ENCODE measurements at places on chromosomes 3 and 15.
A peak's percentile ranks its signal among the peaks of the same experiment; 100 is the strongest.

DNA sequence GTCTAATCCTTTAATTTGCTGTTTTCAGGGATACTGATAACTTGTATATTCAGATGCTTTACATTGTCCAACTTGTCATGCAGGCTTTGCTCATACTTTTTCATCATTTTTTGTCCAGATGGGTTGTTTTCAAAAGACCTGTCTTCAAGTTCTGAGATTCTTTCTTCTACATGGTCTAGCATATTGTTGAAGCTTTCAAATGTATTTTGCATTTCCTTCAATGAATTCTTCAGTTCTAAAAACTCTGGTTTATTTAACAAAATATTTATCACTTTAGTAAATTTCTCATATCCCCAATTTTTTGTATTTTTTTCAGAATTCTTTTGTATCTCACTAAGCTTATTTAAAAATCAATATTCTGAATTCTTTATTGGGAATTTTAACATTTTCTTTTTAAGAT, 388.3 kb upstream of the IL12A start:
- DNase-seq = no peak

- DNase-seq = no peak
These were observed 348.1 kb downstream of the LSAMP start for GRCh38 chr3:116097226-116097625.

DNA sequence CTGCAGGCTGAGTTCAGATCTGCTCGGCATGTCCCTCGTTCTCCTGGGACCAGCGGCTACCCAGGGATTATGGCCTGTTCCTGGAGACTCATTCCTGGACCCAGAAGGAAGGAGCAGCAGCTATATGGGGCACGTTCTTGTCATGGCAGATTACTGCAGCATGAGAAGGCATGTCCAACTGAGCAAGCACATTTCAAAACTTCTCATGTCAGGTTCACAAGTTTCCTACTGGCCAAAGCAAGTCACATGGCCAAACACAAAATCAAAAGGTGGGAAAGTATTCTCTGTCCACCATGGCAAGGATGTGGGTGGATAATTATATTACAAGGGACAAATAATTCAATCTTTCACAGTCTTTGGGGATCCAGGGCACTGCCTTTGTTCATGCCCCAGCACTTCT, 71.9 kb upstream of the C15orf39 start:
- DNase-seq = no peak

GRCh38 chr3:39286771-39287170, 6.9 kb upstream of the CX3CR1 start:
- no peak for DNase-seq

- no peak for DNase-seq
These were observed 796.4 kb upstream of the ARPP21 start for GRCh38 chr3:34842706-34843480.

- no peak for DNase-seq
These were observed 316.9 kb upstream of the TLE3 start for GRCh38 chr15:70414626-70415025.

DNA sequence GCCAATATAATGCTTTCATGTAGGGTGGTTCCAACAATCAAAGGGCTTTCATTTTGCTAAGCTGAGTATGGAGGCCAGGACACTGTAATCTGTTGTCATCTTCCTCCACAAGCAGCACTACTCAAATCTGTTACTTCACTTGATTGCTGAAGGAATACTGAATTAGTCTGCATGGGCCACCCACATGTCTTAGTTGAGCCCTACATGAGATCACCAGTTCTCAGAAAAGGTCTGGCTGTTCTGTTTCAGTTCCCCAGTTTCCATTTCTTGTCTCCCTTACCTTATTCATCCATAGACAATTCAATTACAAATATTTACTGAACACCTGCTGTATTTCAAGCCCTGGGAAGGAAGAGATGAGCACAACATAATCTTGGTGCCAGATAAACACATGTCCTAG, 119.2 kb downstream of the FHIT start:
- DNase-seq = no peak

GRCh38 chr3:50575372-50575771, 6.0 kb downstream of the HEMK1 start:
- no peak for DNase-seq

DNA sequence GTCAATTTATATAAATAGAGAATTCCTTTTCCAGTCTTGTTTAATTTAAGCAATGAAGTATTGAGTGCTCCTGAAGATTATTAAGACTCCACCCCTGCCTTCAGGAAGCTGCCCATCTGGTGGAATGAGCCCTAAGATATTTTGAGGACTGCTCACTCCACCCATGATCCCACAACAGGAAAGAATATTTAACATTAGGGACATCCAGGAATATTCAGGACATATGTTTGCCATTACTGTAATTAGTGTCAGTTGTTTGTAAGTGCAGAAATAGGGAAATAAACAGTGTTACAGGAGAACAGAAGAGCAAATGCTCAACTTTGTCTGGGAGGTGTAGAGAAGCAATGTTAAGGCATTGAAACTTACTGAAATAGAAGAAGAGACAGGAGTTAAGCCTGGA, 375.0 kb downstream of the ROBO2 start:
- DNase-seq = no peak

- no peak for DNase-seq
These were observed 12.4 kb downstream of the SLC2A2 start for GRCh38 chr3:171013822-171014748.

DNA sequence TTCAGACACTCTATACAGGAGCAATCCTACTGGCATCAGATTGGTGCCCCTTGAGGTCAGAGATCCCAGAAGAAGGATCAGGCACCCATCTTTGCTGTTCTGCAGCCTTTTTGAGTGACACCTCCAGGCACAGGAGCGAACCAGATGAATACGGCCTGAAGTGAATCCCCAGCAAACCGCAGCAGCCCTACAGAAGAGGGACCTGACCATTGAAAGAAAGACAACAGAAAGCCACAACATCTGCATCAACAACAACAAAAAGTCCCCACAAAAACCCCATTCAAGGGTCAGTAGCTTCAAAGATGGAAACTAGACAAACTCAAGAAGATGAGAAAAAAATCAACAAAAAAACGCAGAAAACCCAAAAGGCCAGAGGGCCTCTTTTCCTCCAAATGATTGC, 130.4 kb downstream of the PPM1L start:
- DNase-seq = no peak

DNA sequence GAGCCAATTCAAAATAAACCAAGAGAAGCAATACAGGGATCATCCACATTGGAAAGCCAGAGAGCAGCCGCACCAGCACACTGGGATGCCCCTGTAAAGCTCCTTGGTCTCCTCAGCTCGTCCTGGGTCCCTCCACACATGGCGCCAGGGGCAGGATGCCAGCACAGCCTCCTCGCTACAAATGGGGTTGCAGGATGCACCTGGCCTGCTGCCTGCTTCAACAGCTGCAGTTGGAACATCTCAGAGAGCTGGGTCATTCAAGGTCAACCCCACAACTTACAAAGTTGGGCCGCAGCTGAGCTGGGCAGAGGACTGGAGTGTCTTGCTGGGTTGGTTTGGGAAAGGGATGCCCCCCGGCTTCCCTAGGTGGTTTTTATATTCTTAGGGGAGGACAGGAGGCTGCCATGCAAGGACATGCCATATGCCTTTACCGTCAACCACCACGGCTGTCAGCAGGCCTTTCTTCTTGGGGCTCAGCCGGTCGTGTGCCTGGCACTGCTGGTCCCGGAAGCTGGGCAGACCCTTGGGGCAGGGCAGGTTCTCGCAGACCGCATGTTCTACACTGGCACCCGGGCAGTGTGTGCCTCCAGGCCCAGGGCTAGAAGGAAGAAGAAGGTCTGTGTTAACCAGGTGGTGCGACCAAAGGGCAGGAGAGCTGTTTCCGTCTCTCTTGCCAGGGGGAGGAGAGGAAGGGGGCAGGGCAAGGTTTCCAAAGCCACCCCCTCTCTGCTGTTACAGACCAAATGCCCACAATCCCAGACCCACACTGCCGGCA, 225.2 kb downstream of the ADAMTS17 start:
- DNase-seq = no peak

DNA sequence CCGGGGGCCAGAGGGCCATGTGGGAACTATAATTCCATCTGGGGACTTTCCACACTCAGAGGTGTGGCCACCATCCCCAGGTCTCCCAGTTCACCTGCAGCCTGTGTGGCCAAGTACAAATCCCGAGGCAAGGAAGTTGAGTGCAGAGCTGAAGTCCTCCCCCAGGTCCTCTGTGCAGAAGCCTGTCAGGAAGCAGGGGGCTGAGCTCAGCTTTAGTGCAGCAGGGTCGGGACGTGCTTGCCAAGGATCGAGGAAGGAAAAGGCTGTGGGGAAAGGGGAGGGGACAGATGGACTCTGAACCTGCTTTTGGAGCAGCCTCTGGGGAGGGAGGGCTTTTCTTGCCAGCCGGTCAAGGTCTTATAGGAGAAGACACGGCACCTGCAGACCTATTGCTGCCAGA, 67.7 kb downstream of the CHRNA7 start:
- DNase-seq = no peak

DNA sequence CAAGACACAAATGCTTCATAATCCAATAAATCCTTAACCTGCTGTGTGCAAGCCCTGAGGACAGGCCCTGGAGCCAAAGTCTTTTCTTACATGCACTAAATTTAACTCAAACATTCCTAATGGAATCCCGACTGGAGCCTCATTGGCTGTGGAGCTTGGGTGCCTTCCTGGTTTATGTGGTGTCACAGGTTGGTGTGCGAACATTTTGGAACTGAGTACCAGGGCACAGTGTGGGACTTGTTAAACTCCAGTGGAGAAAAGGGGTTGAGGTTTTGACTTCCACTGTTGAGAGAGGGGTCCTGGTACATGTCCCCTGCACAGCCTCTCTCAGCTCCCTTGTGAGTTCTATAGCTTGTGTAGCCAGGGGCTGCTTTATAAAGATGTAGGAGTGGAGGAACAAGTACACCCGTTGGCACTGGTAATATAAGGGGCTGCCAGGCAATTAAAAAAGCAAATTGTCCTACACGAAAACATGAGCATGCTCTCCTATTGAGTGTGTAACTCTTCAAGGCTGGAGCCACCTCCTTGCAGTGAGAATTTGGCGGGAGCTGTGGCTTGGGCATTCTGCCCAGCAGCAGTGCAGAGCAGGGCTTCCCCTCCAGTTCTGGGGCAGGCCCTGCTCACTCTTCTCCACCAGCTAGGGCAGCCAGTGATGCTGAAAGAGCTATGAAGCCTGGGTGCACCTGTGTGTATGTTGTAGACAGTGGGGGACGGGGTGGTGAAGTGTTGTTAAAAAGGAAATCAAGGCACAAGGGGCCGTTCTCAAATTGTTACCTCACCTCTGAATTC, 218.1 kb downstream of the CLSTN2 start:
- DNase-seq = no peak

DNA sequence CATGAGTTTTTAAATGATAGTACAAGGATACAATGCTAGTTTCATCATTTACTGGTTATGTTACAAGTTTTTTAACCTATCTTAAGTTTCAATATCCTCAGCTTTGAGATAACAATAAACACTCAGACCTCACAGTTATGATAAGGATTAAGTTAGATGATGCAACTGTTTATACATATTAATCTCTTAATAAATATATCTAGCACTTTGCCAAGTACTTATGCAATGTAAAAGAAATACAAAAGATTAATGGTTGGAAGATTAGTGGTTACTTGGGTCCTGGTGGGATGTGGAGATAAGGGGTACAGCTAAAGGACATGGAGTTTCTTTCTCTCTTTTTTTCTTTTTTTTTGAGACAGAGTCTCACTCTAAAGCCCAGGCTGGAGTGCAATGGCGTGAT, 12.0 kb downstream of the SPPL2A start:
- DNase-seq = no peak

DNA sequence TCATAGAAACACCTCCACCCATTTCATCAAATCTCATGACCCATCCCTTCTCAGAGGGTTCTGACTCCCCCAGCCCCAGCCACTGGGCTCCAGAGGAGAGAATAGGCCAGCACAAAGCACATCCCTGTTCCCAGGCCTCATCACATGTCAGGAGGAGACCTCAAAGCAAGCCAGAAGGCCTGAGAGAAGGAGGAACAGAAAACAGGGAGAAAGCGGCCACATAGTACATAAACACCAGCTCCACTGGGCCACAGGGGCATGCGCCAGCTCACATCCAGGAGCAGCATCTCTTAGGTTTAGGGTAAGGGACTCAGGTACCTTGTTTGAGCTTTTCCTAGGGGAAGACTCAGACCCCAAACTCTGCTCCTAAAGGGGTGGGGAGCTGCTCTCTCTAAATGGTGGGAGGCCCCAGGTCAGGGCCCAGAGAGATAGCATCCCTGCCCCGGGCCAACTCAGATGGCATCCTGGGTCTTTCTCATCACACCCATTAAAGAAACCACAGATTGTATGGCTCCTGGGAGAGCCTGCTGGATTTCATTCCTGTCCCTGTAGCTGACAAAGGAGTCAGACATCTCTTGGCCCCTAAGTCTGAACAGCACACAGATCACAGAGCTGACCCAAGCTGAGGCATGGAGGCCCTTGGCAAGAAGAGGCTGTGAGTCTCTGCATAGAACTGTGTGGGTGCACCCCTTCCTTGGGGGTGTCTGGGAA, 2.5 kb downstream of the SHF start:
- peak; percentile 22 for DNase-seq

DNA sequence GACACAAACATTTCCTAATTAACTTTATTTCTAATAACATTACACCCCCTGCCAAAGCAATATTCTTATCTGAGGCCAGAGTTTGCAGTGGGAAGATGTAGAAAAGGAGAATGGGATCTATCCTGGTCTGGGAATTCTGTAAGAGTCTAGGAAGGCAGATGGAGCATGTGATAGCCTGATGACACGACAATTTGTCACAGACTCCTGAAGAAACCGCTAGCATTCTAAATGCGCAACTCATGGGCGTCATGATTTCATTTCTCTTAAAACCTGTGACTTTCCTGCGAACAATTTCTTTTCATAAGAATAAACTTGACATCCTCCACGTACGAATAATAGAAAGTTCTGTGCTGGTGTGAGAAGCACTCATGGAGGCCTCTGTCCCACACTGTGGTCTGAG, 72.9 kb upstream of the ATP10A start:
- no peak for DNase-seq

DNA sequence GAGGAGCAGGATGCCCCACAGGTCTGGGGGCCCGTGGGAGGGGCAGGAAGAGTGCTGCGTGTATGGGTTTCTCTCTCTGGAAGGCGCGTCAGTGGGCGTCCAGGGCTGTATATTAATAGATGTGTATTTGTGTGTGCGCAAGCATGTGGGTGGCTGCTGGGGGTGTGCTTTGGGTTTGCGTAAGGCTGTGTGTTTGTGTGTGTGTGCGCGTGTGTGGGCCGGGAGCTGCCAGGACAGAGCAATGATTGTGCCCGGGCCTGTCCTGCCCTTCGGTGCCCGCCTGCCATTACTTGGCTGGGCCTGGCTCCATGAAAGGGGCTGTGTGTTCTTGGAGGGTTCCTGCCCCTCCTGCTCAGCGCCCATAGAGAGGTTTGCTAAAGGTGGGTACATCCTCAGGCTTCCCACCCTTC, 16.3 kb downstream of the CSPG4 start:
- no peak for DNase-seq
